ENCODE measurements at places on chromosomes 7 and 10. TPM values are rescaled to one million over a fixed set of nuclear protein-coding genes. Genes with fewer than 3 reads are reported as not detected.

Gene FERD3L
- not detected for total RNA-seq

Gene GIMAP1
- total RNA-seq, result not detected

- peak; percentile 99 for DNase-seq
Observed at GRCh38 chr10:75294866-75295701, 59.3 kb upstream of the COMTD1 start.

GRCh38 chr10:83915801-83916200 lies 223.5 kb upstream of the GHITM start:
- DNase-seq, result no peak
